Endothelial cell of umbilical vein (primary cell): ENCODE measurements at places on chromosomes 1 and 21. TPM values are rescaled to one million over a fixed set of nuclear protein-coding genes. Genes with fewer than 3 reads are reported as not detected.

CAPN8 gene
- total RNA-seq = not detected in 2 replicates

SPRR1A gene
- not detected in 2 replicates for total RNA-seq

AVPR1B gene
- total RNA-seq = not detected in 2 replicates

WNT9A gene
- total RNA-seq = 4.1 and 5.4 TPM in 2 replicates

TMEM125 gene
- not detected in 2 replicates for total RNA-seq

ADGRL4 gene
- 143 and 205 TPM in 2 replicates for total RNA-seq

SPATA46 gene
- not detected in 2 replicates for total RNA-seq

FCMR gene
- total RNA-seq = not detected in 2 replicates

PTPN22 gene
- total RNA-seq = not detected in 2 replicates

INAVA gene
- total RNA-seq = 0.42 TPM in 2 replicates

ARMH1 gene
- total RNA-seq = not detected in 2 replicates

NES gene
- 269 and 274 TPM in 2 replicates for total RNA-seq

SLC35A3 gene
- 19.0 and 20.2 TPM in 2 replicates for total RNA-seq

LINGO4 gene
- not detected in 2 replicates for total RNA-seq

CD1E gene
- not detected in 2 replicates for total RNA-seq

FHL3 gene
- total RNA-seq = 58.7 and 63.8 TPM in 2 replicates

S100B gene
- not detected in 2 replicates for total RNA-seq

LCE2A gene
- not detected in 2 replicates for total RNA-seq

IL12RB2 gene
- 0.42 and 0.48 TPM in 2 replicates for total RNA-seq

IL19 gene
- total RNA-seq = not detected in 2 replicates

TMEM54 gene
- total RNA-seq = 14.8 and 23.6 TPM in 2 replicates

DENND2D gene
- total RNA-seq = 0.42 and 1.00 TPM in 2 replicates

RCSD1 gene
- 0.28 and 1.00 TPM in 2 replicates for total RNA-seq

AIRE gene
- 0.11 TPM in 1 of 2 replicates, not detected in the other for total RNA-seq

FYB2 gene
- total RNA-seq = not detected in 2 replicates

OR2T29 gene
- total RNA-seq = not detected in 2 replicates

TRAF5 gene
- total RNA-seq = 17.0 and 17.6 TPM in 2 replicates

S100A12 gene
- total RNA-seq = not detected in 2 replicates

LCE1A gene
- total RNA-seq = not detected in 2 replicates

STPG1 gene
- 5.9 and 10.2 TPM in 2 replicates for total RNA-seq

MDM4 gene
- total RNA-seq = 49.6 and 67.0 TPM in 2 replicates

GBP5 gene
- total RNA-seq = 0.31 TPM in 1 of 2 replicates, not detected in the other

PTCH2 gene
- total RNA-seq = 1.8 and 1.9 TPM in 2 replicates

XCL2 gene
- not detected in 2 replicates for total RNA-seq

IL23R gene
- not detected in 2 replicates for total RNA-seq

C1orf185 gene
- total RNA-seq = not detected in 2 replicates

GNG4 gene
- total RNA-seq = not detected in 2 replicates

BACE2 gene
- 128 and 184 TPM in 2 replicates for total RNA-seq

KCNJ9 gene
- not detected in 2 replicates for total RNA-seq

ARHGAP29 gene
- 199 and 215 TPM in 2 replicates for total RNA-seq

INSRR gene
- total RNA-seq = not detected in 2 replicates

ADORA3 gene
- 0.31 TPM in 1 of 2 replicates, not detected in the other for total RNA-seq

CELA3B gene
- total RNA-seq = 0.48 TPM in 1 of 2 replicates, not detected in the other

F5 gene
- not detected in 2 replicates for total RNA-seq
